H4 (cell line): ENCODE measurements at places on chromosomes 12 and 14.

- peak; percentile 29 for DNase-seq
These were observed 79.7 kb downstream of the SPTB start for GRCh38 chr14:64800000-64800399.

DNA sequence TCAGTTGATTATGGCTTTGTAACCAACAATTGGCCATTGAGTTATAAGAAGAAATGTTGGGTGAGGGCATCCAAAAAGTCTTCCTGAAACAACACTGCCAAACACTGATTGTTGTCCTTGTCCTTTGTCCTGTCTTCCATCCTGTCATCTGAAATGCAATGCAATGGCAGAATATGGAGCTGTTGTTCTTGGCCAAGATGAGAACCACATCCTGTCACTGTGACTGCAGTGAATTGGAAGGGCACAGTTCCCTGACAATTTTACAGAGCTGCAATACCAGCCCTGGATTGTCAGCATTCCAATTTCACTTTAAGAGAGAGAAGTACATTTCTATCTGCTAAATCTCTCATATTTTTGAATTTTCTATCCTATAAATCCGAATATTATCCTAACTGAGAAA is 613.3 kb downstream of the FLRT2 start:
- no peak for DNase-seq

DNA sequence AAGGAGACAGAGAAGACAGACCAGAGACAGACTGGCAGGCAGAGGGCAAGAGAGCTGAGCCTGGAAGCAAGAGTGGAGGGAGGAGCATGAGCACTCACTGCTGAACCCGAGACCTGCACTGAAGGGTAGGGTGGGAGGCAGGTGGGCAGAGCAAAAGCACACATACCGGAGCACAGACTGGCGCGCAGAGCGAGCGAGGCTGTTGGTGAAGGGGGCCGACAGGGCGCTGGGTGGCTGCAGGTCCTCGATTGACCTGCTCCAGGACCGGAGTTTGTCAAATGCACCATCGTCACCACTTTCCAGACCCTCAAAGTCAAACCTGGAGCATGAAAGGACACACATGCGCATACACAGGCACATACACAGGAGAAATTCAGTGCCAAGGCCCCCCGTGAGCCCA is 34.9 kb downstream of the PRPF40B start:
- DNase-seq = no peak

DNA sequence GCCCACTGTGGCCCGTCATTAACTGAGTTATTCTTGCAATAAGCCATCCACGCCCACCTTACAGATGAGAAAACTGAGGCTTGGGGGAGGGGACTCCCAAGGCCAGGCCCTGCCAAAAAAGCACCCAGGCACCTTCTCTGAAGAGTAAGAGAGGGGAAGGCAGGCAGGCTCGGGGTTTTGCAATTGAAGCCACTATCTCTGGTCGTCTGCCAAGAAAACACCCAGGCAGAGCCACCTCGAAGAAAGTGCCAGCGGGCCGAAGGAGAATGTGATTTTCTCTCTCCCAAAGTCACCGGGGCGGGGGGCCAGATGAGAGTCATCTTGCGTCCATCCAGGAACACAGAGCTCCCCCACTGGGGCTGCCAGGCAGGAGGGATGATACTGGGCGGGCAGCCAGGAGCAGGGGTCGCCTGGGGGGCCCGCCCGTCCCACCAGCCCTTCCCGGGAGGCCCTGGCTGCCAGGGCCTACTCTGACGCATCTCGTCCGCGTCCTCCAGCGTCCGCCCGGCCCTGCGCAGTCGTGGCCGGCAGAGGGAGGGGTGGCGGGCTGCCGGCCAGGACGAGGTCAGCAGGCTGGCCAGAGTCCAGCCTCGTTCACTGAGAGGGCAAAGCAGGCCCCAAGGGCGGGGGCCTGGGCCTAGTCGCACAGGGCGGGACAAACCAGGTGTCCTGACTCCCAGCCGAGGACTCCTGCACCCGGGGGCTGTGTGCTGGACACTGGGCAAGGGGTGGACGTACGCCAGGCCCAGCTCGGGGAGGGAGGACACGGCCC is 74.3 kb downstream of the RFLNA start:
- peak; percentile 86 for DNase-seq

GRCh38 chr12:29676676-29677075 is 107.1 kb downstream of the TMTC1 start:
- DNase-seq = no peak

GRCh38 chr12:11776316-11776715 is 126.8 kb downstream of the ETV6 start:
- DNase-seq = no peak

DNA sequence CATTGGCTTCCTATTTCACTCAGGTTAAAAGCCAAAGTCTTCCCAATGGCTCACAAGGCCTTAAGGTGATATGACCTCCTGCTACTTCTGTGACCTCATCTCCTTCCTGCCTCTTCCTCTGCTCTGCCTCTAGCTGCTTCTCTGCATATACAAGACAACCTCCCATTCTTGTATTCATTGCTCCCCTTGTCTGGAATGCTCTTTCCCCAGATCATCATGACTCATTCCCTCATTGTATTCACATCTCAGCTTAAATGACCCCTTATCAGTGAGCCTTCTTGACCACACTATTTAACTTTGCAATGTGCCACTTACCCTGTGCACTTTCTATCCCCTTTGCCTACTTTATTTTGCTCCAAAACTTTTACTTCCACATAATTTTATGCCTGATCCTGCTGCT is 90.2 kb downstream of the PPP1R12A start:
- DNase-seq = peak; percentile 84
